CD4-positive, alpha-beta memory T cell (primary cell): ENCODE measurements at places on chromosomes 11 and 22.

DNA sequence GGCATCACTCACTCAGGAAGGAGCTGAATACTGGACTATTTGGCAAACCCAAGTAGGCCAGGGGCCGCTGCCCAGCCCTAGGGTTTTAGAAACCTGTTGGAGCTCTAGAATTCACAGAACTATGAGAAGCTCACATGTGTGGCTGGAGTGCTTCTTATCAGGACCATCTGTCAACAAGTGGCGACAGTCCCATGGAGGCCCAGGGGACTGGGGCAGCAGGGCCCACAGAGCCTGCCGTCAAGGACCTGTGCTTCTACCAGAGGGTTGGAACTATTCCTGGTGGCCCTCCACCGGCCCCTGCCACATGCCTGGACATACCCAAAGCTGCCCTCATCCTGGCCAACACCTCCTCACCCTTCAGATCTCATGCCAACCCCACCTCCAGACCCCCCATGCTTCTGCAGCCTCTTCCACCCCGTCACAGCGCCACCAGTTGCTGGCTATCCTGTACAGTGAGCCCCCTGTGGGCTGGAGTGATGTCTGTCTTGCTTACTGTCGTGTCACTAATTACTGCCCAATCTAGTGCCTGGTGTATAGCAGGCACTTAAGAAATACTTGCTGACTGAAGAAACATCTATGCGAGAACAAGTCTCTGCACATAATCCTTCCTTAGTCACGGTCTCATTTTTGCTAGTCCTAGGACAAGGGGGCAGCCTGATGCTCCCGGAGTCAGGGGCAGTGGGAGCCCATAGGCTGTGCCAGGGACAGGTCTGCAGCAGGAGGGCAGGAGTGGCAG lies 27.2 kb upstream of the RASL10A start:
- no peak for DNase-seq

- no peak for DNase-seq
These were observed 449.6 kb upstream of the B3GAT1 start for GRCh38 chr11:134861490-134862104.

- no peak for DNase-seq
These were observed 5.2 kb upstream of the OAF start for GRCh38 chr11:120205596-120206161.

DNA sequence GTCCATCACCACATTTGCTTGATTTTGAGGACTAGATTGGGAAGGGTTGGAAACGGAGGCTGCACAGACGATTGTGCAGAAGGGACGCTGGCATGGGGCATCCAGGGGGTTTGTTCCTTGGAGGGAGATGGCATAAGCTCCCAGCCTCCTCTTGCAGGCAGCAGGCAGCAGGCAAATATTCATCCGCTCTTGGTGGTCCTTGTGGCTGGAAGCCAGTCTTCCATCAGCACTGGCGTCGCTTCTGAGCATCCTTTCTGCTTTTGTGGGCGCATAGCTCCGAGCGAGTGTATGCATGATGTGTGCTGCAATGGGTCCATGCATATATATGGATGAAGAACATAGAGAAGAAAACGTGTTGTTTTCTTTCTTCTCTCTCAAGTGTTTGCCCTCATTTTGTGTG lies 166.1 kb upstream of the NTM start:
- DNase-seq: no peak

GRCh38 chr11:60875366-60876167 lies 8.2 kb downstream of the ZP1 start:
- DNase-seq: no peak
